ENCODE measurements at places on chromosomes 2 and 18.
A peak's percentile ranks its signal among the peaks of the same experiment; 100 is the strongest.

DNA sequence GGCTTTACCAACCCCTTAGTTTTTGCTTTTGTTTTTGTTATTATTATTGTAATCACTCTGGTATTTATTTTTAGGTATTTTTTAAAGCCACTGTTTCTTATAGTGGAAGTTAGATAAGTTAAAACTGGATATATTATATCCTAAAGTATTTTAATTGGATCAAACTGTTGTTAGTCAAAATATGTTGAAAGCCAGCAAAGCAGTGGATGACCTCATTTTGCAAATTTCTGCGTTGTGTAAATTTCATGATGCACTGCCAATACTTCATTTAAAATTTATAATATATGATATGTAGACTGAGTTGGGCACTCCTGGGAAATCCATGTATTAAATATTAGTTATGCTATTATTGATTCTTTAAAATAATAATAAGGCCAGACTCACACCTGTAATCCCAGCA is 661.7 kb upstream of the NRXN1 start:
- DNase-seq, result no peak

GRCh38 chr2:152925547-152926448 is 207.4 kb downstream of the ARL6IP6 start:
- DNase-seq, result no peak

DNA sequence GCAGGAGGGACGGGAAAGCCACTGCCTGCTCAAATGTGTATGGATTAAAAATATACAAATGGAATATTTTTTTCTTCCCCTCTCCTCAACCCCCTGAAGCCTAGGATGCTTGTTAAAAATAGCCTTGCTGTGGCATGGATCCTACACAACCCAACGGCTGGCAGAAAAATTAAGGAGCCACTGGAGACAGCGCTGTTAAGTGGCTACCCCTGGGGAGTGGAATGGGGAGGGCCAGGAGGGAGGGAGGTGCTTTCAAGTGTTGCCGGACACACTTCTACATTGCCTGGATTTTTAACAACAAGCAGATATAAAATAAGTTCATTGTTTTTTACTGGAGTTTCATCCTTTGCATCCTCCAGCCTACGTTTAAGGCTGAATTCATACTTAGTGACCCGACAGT is 66.6 kb downstream of the ZBTB7C start:
- no peak for DNase-seq

GRCh38 chr2:177872286-177872685 is 200.3 kb downstream of the PDE11A start:
- no peak for DNase-seq

DNA sequence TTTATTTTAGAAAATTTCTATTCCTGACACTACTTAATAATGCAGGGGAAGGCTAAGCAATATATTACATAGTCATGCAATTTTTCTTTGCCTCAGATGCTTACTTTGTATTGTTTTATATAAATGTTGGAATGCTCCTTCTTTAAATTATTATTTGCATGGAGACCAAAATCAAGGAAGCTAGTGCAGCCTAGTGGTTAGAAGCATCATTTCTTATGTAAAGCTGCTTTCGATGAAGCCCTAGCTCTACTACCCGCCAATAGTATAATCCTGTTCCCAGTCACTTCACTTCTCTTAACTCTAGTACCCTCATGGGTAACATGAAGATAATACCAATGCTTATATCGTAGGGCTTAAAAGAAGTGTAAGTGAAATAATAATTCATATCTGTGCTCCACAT is 198.9 kb downstream of the LRATD1 start:
- no peak for DNase-seq

GRCh38 chr2:19021100-19021476 is 337.3 kb downstream of the OSR1 start:
- peak; percentile 80 for DNase-seq

DNA sequence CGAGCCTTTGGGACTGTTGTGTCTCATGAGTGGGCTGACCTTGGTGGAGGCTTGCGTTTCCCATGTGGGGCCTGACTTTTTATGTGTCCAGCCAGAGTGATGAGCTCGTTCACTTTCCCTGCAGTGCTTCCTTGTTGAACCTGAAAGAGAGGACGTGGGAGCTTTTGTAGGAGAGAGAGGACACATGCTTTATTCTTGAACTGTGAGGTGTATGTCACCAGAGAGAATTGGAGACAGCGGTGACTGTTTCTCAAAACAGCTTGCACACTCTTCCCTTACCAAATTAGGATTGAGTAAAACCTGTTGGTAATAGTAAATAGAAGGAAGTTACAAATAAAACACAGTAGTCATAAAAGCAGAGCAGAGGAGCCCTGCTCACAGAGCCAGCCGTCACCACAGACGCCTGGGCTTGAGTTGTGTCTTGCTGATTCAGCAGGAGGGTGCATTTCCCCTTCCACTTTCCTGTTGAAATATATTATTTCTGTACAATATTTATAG is 60.7 kb downstream of the INPP4A start:
- DNase-seq, result no peak

DNA sequence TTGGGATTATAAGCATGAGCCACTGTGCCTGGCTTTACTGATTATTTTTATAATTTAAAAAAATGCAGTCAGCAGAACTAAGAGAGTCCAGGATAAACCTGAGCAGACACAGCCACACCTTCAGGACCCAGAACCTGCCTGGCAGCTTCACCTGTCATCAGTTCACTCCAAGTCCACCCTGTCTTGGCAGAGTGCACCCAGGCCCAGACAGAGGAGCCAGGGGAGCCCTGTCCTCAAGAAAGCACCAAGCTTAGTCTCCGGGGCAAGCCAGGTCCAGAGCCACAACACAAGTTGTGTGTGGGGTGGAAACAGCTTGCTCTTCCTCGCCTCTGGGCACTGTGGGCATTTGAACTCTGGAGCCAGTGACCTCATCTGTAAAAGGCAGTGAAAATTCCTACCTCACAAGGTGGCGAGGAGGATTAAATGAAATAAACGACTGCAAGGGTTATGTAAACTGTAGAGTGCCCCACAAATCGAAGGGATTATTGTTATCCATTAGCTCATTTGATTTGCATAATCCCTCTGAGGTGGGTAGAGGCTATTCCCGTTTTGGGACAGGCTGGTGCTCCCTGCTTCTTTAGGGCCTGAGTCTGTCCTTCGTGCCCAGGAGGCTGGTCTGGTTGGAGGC is 24.7 kb downstream of the MYCN start:
- DNase-seq, result no peak

- DNase-seq, result no peak
These were observed 147.7 kb downstream of the TRABD2A start for GRCh38 chr2:84732897-84733778.

DNA sequence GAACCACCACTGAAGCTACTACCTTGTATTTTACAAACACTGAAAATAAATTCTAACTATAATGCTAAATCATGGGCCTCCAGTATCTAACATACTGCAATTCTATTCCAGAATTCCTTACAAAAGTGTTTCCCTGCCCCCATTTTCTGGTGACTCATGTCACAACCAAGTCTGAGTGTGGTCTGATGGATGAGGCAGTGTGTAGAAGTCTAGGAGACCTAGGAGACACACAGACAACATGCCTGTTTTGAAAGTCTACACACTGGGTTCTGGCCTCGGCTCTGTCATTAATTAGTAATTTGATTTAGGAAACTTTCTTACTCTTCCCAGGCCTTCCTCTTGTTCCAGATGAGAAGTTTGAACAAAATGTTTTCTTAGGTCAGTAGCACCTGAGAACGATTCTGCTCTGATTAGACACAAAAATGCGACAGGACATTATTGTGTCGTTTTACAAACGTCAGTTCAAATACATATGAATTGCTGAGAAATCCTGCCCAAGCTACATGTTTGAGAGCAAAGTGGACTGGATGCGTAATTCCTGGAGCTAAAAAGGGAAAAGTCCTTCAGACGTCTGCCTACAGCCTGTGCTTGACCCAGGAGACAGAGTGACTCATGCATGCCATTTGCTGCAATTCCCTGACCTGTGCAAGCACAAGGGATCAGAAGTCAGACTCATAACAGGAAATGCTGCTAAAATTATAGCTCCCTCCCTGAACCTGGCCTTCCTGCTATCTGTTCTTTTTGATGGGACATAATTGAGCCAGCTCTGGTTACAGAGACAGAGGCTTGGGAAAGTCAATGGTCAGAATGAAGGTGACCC is 494.4 kb downstream of the SOX11 start:
- no peak for DNase-seq

DNA sequence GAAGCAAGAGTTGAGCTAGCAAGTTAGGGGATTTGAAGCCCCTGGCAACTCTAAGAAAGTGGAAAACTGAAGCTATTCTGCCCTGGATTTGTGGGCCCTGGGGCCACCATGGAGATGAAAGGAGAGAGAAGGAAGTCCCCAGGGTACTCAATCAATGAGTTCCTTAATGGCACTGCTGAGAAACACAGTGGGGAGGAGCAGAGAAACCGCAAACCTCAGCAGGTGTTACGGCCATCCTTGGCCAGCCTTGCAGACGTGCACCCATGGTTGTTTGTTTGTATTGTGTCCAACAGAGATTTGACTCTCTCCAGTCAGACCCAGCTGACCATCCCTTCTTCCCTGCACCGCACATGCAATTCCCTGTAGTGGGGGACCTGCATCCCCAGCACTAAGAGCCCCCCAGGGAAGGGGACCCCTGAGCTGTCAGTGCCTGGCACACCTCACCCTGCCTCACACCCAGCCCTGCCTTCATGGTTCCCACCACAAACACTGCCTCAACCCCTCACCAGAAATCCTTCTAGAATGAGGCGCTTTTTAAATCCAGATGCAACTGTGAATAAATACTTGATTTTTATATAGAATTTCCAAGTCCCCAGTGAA is 255.3 kb downstream of the SH3BP4 start:
- no peak for DNase-seq

DNA sequence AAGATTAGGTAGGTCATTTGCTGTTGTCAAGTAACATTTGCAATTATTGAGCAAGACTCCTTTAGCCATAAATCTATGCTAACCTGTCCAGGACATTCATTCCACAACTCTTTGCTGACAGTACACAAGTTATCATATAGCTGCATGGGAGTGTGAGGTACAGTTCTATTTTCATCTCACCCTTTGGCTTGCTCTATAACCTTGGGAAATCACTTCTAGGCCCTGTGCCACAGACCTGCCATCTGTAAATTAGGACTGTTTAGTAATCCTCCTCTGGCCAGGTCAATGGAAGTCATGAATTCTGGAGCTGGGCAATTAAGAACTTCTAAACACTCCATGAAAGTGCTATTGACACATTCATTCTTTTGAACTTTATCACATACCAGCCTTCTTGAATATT is 34.6 kb upstream of the PAIP2B start:
- DNase-seq, result no peak

DNA sequence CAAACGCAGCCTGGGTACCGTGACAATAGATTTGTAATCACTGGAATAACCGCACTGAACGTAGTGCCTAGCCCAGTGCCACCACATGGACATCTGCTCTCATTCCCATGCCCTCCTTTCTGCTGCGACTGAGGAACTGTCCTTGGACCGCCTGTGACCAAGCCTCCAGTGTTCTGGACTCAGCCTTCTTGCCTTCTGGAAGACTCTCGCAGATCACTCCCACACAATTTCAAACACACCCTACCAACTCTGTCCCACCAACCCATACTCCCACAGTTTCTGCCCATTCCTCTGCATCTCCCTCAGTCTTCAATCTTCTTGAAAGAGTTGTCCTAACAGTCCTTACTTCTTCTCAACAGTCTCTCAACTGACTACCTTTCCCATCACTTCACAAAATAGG is 2.1 kb downstream of the RNF149 start:
- DNase-seq, result no peak

- no peak for DNase-seq
These were observed 35.5 kb downstream of the EFEMP1 start for GRCh38 chr2:55887901-55888624.

- no peak for DNase-seq
These were observed 481.8 kb downstream of the SPAG16 start for GRCh38 chr2:213766062-213766461.

DNA sequence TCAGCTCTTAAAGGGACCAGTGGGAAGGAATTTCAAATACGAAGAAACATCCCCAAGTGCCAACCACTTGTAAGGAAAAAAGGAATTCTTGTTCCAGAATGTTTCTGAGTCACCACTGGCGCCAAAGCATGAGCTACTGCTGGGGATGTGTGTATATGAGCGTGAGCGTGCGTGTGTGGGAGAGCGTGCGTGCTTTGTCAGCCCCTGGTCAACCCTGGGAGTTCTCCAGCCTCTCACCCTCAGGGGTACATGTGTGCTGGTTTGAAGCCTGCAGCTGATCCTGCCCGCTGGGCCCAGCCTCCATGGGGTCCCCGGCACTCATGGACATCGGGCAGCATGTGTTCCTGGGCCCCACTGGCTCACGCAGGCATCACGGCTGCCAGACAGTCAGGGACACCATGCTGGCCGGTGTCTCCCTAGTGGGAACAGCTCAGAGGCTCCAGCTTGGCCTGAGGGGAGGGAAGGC is 17.1 kb downstream of the HS6ST1 start:
- peak; percentile 94 for DNase-seq

- no peak for DNase-seq
These were observed 24.1 kb downstream of the PRKD3 start for GRCh38 chr2:37300578-37300977.

- DNase-seq, result no peak
These were observed 95.7 kb upstream of the RASGRP3 start for GRCh38 chr2:33380719-33381118.

GRCh38 chr2:152497481-152498052 is 162.6 kb downstream of the FMNL2 start:
- no peak for DNase-seq

- no peak for DNase-seq
These were observed 22.4 kb upstream of the UGP2 start for GRCh38 chr2:63819256-63819655.

GRCh38 chr2:221044781-221045180 is 527.3 kb downstream of the EPHA4 start:
- DNase-seq, result no peak

GRCh38 chr2:150143087-150143536 is 344.4 kb downstream of the RND3 start:
- DNase-seq, result no peak

GRCh38 chr2:72220170-72220569 is 72.5 kb upstream of the CYP26B1 start:
- no peak for DNase-seq

DNA sequence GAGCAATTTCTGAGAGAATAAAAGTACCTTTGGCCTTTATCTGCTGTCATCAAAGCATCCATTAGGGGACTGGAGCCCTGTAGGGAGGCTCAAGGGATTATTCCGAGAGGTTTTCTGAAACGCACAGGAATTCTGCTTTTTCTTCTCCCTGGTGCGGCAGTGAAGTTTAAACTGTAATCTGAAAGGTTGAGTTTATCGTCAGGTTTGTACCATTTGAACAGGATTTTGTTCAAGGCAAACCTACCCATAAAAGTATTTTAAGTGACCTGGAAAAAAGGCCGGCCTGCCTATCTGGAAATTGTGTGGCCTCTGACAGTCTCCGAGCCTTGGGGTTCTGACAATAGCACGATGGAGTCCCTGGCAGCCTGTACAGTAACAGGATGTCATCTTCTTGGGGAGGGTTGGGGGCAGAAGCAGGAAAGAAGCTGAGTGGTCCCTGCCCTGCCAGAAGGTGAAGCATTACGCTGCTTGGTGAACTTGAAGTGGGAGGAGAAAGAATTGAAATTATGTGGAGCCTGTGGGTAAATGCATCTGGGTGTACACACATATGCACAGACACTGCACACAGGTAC is 272.0 kb downstream of the CYRIA start:
- no peak for DNase-seq

- DNase-seq, result no peak
These were observed 24.8 kb upstream of the RBM44 start for GRCh38 chr2:237773826-237774225.

Data from AG09319 (cell line).